Activated CD4-positive, CD25-positive, alpha-beta regulatory T cell treated with anti-CD3 and anti-CD28 coated beads, Interleukin-2, amount 50 U/mL, for 24 hours (primary cell): ENCODE measurements at places on chromosomes 11 and 22.

DNA sequence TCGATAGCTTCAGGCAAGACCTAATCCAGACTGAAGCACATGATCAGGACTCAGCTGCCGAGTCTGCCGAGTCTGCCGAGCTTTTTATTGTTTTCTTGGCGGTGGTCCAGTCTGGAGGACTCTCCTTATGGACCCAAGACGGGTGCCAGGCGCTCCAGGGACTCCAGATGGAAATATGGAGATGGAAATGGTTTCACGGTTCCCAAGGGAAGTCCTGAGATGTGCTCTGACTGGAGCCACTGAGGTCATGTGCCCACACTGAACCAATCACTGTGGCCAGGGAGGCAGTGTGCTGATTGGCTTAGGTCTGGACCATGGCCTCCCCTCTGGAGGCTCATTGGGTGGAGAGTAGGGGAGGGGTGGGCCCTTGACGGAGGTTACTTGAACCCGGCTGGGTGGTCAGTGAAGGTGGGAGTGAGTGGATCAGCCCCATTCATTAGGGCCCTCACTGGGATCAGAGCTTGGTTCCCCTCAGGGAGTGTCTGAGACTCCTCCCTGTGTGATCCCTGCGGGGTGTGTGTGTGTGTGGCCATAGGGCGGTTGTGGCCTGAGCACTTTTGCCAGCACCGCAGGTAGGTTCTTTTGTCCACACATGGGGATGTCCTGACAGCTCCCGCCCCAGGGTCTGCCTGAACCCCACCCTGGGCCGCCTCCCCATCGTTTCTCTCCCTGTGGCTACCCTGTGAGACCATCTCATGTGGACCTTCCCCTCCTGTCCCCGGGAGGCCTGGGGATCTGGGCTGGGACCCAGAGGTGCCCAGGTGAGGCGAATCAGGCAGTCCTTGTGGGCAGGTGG, 14.0 kb downstream of the RPS6KA4 start:
- ATAC-seq = peak; percentile 45

- ATAC-seq = no peak
Observed at GRCh38 chr11:133545199-133545803, 13.0 kb upstream of the OPCML start.

- ATAC-seq = no peak
Observed at GRCh38 chr11:14384338-14384737, 25.4 kb upstream of the RRAS2 start.

- ATAC-seq = no peak
Observed at GRCh38 chr11:119509282-119509841, 86.4 kb upstream of the THY1 start.

DNA sequence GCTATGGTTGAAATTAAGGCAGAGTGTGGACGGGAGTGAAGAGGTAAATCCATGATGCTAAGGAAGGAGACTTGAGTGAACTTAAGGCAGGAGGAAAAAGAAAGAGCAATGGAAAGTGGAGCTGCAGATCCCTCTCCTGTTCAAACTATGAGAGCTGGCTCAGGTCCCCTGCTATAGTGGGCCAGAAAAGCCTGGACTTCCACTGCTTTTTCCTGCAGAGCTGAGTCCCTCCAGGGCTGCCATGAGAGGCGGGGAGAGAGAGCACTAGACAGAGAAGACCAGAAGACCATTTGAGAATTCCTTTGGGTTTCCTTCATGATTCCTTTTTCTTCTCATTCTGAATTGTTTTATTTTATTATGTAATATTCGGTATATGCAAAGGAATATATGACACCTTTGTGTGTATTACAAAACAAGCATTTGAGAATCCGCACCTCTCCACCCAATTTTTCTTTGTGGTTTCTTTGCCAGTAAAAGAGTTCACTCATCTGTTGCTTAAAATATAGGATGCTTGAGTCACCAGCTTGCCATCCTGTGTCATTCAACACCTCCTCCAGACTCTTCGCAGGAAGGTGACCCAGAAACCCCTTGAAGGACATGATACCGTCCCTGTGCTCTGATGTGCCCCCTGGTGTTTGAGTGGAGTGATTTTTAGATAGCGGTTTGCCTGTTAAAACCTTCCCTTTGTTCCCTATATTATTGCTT, 24.4 kb downstream of the SREBF2 start:
- peak; percentile 68 for ATAC-seq

- no peak for ATAC-seq
Observed at GRCh38 chr11:72150882-72151281, 15.4 kb downstream of the FOLR3 start.

DNA sequence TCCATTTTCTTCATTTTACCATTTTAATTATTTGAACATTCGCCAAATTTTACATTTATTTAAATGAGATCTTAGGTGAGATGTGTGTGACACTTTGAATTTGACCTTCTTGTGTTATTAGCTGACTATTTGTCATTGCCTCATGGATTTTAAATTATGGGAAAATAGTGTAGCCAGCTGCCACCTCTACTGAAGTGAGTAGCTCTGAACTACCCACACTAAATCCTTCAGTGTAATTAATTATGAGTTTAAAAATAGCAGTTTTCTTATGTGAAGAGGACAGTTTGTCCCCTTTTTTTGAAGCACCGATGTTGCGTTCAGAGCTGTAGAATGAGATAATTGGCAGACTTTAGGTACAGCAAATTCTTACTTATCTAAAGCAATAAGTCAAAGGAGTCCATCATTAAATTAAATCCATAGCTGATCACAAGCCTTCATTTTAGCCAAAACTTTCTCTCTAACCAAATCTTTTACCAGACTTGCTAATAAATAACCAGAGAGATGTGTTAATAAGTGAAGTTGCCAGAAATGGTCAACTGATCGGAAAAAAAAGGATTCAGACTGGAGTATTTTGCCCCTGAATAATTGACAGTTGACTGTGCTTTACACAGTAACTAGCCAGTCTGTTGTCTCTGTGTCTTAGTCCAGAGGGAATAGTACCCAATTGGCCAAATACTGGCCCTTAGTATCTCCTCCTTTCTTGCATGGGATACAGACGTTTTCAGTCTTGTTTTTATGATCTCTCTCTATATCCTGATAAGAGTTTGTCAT, 75.0 kb downstream of the ZC3H12C start:
- no peak for ATAC-seq

DNA sequence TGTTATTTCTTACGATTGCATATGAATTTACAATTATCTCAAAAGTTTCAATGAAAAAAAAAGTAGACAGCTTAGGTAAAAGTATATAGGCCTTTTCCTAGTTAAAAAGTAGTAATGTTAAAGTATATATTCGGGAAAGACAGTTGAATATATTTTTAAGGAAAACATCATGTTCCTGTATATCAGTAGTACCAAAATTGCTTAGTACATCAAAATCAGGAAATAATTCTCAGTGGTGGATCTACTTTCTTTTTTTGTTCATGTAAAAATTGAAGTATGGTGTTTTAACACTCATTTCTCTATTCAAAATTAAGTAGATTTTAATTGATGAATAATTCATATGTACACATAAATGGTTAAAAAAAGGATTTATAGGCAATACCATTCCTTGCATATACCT, 73.9 kb downstream of the USP47 start:
- ATAC-seq = no peak

GRCh38 chr11:34299284-34299972, 58.4 kb downstream of the ABTB2 start:
- ATAC-seq = no peak

- no peak for ATAC-seq
Observed at GRCh38 chr22:47315862-47316419, 553.5 kb downstream of the TBC1D22A start.

- no peak for ATAC-seq
Observed at GRCh38 chr11:11076276-11076675, 218.4 kb upstream of the ZBED5 start.

- ATAC-seq = no peak
Observed at GRCh38 chr22:42595434-42595833, 19.2 kb downstream of the POLDIP3 start.

DNA sequence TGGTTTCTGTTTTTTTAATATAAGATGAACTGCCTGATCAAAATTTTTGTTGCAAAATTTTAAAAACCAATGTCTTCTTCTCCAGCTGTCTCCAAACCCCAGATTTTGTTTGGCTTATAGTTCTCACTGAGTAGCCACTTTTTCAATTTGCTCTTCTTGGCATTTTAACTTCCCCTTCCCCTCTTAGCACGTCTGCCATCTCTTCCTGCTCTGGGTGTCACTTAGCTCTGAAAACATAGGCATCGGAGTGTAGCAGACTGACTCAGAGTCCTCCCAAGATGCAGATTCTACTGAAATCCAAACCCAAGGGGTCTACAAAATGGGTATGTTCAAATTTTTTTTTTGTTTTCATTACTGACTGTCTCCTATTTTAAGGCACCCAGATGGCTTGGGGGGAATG, 270.3 kb upstream of the KIRREL3 start:
- ATAC-seq = no peak

DNA sequence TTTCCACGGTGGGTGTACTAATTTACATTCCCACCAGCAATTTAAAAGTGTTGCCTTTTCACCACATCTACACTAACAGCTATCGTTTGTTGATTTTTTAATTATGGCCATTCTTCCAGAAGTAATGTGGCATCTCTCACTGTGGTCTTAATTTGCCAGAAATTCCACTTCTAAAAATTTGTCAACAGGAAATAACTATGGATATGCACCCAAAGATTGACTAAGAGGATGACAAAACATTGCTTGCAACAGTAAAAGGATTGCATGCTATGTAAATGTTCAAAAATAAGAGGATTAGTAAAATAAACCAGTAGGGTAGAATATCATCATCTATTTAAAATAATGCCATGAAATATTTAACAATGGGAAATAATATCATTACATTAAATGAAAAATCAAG, 219.5 kb downstream of the DCDC1 start:
- ATAC-seq = no peak

DNA sequence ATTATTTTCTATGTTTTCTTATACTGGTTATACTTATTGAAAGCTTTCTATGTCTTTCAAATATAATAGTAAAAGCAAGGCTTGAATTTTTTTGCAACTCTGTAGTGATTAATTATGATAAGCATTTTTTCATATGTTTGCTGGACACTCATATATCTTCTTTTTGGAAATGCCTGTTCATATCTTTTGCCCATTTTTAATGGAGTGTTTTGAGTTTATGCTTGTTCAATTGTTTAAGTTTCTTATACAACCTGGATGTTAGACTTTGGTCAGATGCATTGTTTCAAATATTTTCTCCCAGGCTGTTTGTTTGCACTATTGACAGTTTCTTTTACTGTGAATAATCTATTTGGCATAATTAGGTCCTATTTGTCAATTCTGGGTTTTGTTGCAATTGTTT, 11.9 kb downstream of the OR52H1 start:
- no peak for ATAC-seq

DNA sequence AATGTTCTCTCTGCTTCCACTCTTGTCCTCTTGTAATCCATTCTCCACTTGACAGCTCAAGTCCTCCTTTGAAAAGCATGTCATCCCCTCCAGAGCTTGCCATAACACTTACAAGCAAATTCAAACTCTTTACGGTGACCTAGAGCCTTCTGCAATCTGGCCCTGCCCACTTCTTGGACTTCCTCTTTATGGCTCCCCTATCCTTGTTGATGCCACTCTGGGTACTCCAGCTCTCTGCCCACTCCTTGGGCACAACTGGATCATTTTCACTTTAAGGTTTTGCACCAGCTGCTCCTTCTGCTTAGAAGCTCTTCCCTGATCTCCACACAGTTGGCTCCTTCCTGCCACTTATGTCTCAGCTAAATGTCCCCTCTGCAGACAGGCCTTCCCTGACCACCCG, 217.9 kb downstream of the DSCAML1 start:
- ATAC-seq = no peak
